ENCODE measurements at places on chromosomes 5 and 9. TPM values are rescaled to one million over a fixed set of nuclear protein-coding genes. Genes with fewer than 3 reads are reported as not detected.

DNA sequence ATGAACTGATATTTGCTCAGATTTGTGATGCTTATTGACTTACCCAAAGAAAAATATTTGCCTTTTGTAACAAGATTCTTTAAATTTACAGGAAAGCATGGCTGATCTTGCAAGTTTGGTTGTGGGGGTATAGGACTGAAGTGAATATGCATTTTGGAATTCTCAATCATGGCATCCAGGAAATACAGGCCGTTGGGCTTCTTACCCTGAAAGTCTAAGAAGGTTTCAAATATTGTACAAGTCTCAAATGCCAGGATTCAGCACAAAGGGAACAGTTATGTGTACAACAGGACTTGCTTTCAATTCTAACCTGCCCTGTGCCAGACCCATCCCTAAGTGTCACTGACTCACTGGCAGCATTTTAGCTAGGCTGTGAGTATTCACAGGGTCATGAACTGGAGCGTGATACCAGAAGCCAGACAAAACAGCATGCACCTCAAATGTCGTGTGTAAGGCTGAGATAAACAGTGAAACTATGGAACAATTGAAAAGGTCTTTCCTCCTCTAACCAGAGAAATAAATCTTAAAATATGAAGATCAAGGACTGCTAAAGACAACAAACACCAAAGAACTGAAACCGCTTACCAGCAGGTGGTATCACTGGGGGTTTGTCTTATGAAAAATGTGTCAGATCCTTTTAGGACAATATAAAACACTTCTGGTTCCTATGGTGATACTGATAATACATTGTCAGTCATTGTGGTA is 168.6 kb upstream of the RGMB start:
- H3K27me3 ChIP-seq, result peaks cover under 1% of the 10 kb centered on the region
- no peaks in the 10 kb centered on the region for H3K36me3 ChIP-seq
- no peak overlapping the region for H3K4me3 ChIP-seq
- no peak overlapping the region for H3K27ac ChIP-seq
- ATAC-seq, result no peak

The OR13C3 gene
- not detected for total RNA-seq

DNA sequence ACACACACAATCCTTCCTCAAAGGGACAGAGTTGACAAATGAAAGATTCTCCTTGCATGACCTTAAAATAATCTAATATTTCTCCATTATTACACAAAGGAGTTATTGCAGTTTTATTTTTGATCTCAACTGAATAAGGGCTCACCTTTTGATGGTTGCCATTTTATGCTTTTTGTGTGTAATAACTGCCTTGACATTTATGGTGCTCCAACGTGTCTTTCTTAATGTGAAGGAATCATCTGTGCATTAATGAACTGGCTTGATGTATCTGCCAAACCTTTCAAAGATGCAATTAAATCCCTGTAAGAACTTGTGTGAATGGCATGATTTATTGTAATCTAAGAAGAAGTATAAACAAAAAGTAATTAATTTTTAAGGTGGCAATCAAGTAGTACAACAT is 1519.8 kb upstream of the CDH9 start:
- no peaks in the 10 kb centered on the region for H3K36me3 ChIP-seq
- no peak overlapping the region for H3K27ac ChIP-seq

The PCDHGB2 gene
- total RNA-seq, result 0.34 TPM

- ATAC-seq, result no peak
- H3K4me3 ChIP-seq, result no peak overlapping the region
- H3K36me3 ChIP-seq, result no peaks in the 10 kb centered on the region
- H3K4me1 ChIP-seq, result peaks cover 9% of the 10 kb centered on the region
- H3K27me3 ChIP-seq, result peaks cover 5% of the 10 kb centered on the region
Measured at GRCh38 chr9:21669701-21670100, 132.7 kb upstream of the MTAP start.

The GDA gene
- not detected for total RNA-seq

The GABRA1 gene
- total RNA-seq, result not detected

DNA sequence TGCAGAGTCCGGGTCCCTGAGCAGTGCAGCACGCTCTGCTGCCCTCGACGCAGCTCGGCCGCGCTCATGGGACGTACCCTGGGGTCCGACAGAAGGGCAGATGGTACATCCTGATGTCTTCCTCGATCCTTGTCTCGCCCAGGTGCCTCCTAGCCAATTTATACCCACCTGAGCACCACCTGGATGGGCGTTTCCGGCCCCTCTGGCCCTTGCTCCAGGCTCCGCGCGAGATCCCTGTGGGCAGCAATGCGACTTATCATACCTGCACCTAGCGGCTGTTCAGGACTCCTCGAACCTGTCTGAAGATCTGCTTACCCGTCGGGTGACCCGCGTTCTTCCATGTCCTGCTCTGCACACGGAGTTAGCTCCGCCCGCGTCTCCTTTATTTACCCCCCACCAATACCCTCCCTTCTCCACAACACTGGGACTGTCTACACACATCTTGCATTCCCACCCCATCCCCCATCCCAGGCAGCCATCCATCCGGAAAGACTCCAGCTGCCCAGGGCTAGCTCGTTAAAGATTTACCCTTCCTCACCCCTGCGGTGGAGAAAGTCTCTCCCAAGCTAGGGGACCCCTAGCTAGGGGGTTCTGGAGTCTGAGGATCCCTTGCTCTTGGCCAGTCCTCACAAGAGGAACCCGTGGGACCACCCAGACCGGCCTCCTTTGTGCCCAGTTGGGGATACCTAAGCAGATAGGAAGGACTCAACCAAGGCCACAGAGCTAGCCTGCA is at the start of gene KIF12:
Gene KIF12, minus strand, starts transcription at position 357 of the 733 bp plus-strand sequence. Its CDS starts 16 bp downstream, at position 341.
- no peak within 1 kb of the TSS for H3K27ac ChIP-seq
- H3K27me3 ChIP-seq, result peaks cover 35% of the 10 kb centered on the region
- no peaks in the 10 kb centered on the region for H3K36me3 ChIP-seq
- peak within 1 kb of the TSS; percentile 19 for H3K4me3 ChIP-seq
- peaks cover 4% of the 10 kb centered on the region for H3K4me1 ChIP-seq

DNA sequence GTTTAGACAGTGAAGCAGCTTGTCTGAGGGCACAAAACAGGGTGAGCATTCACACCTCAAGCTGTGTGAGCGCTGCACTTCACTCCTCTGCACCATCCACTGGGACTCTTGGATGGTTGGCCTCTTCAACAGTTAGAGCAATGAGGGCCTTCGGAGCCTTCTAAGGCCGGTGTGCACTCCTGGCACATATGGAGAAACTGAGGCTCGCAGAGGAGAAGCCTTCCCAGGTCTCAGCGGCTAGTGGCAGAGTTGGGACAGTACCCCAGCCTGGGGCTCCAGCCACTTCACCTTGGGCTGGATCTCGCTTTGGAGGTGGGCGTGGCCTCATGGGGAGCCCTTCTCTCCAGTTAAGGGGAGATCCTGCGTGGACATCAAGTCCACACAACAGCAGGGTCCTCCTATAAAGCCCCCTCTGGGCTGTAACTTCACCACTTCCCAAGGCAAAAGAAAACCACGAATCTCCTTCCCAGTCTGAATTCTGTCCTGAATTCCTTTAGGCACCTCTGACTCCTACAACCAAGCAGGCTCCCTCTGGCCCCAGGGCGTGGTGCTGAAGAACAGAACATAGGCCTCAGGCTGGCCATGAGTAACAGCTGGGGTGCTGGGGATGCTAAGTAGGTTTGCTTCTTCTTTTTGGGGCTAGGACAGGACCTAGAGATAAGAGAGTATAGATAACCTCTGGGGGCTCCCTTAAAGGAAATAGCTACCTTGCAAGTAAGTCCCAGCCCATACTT is 30.5 kb upstream of the CSF1R start:
- no peak overlapping the region for H3K4me3 ChIP-seq
- no peaks in the 10 kb centered on the region for H3K4me1 ChIP-seq
- H3K27ac ChIP-seq, result no peak overlapping the region
- no peaks in the 10 kb centered on the region for H3K27me3 ChIP-seq
- H3K36me3 ChIP-seq, result no peaks in the 10 kb centered on the region

The PCDHGA3 gene
- 0.09 TPM for total RNA-seq

The PCDHGA5 gene
- total RNA-seq, result 0.11 TPM

GRCh38 chr9:110260911-110261310 is 4.6 kb upstream of the TXN start:
- no peaks in the 10 kb centered on the region for H3K27me3 ChIP-seq
- H3K36me3 ChIP-seq, result peaks cover 9% of the 10 kb centered on the region
- H3K4me1 ChIP-seq, result peaks cover 19% of the 10 kb centered on the region

The SLC6A18 gene
- not detected for total RNA-seq

The MSMP gene
- total RNA-seq, result not detected
